ENCODE measurements at places on chromosomes 4 and X.

DNA sequence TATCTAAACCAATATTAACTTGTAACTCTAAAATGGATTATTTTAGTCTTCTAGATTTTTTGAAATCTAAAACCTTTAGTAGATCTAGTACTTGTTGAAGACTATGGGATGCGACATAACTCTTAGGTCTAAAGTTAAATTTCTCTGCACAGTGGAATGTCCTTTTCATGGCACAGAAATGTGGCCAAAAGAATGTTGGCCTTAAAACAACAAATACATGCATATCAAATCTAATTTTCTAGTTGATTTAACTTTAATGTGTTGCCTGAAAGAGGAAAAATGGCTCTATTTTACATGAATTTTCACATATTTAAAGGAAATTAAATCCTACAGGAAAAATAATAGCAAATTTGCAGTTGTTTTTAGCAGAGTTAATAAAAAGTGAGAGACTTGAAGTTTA lies 30.3 kb downstream of the NFKB1 start:
- no peak for DNase-seq

GRCh38 chrX:144275367-144275766 lies 391.5 kb downstream of the UBE2NL start:
- DNase-seq, result no peak

GRCh38 chr4:108831886-108832285 lies 69.0 kb upstream of the ETNPPL start:
- no peak for DNase-seq

DNA sequence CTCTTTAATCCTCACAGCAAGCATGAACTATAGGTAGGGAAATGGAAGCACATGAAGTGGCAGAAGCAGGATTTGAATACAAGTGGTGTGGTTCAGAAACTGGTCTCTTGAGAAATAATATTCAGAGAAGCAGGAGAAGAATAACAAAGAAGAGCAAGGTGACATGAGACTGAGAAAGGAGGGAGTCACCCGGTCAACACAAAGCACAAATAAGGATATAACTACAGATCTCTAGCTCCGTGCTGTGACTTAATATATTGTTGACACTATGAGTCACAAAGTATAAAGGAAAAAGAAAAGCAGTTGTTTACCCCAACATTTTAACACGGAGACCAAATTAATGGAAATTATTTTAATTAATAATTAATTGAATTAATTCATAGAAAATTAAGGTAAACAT lies 204.5 kb downstream of the CPE start:
- DNase-seq, result no peak

DNA sequence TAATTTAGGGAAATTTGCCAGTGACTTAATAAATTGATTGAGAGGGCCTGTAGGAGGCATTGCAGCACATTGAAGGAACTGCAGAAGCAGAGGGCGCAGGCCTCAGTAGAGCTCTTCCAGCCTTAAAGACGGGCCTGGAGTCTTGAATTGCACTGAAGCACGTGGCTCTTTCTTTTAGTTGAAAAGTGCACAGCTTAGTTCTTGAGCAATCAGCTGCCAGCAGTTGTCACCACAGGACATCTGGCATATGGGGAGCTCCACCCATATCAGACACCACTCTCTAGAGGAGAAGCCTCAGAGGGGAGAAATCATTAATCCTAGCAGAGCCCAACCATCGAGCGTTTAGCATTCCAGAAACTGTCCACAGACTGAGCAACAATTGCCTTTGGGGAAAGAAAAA lies 16.0 kb upstream of the FGF16 start:
- no peak for DNase-seq

GRCh38 chr4:169485791-169486742 lies 126.3 kb downstream of the NEK1 start:
- peak; percentile 68 for DNase-seq

- DNase-seq, result no peak
Measured at GRCh38 chrX:68511255-68511654, 12.4 kb downstream of the YIPF6 start.

DNA sequence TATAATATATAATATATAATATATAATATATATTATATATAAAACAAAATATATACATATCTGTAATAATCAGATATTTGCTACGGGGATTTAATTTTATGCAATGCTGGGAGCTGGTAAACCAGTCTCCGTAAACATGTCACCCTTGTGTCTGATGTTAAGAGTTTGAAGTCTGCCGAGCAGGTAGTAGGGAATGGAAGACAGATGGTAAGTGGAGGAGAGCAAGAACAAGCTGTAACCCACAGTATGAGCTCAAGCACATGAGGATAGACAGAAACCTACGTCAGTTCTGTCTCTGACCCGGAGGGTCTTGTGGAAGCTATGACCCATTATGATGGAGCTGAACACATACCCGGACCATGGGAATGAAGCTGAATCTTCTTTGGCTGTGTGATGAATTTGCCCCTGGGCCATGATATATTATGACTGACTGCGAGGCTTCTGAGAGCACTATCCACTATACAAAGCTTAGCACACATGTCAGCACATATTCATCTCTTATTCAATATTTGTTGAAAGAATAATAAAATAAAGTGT lies 46.2 kb downstream of the TIGD2 start:
- no peak for DNase-seq

- no peak for DNase-seq
Measured at GRCh38 chr4:93501244-93501643, 327.3 kb upstream of the ATOH1 start.

DNA sequence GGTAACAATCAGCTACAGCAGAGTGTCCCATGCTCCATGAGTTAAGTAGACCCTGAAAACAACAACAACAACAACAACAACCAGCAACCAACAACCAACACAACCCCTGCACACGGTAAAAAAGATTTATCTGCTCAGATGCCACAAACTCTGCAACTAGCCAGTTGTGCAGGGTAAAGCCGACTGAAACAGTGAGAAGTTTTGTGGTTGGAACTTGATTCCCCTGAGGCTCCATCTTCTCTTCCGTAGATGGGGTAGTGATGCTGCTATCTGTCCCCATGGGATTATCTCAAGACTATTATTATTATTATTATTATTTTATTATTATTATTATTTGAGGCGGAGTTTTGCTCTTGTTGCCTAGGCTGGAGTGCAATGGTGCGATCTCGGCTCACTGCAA lies 50.6 kb upstream of the RAPGEF2 start:
- DNase-seq, result peak; percentile 89

GRCh38 chrX:18946157-18946556 lies 37.8 kb downstream of the PHKA2 start:
- no peak for DNase-seq

DNA sequence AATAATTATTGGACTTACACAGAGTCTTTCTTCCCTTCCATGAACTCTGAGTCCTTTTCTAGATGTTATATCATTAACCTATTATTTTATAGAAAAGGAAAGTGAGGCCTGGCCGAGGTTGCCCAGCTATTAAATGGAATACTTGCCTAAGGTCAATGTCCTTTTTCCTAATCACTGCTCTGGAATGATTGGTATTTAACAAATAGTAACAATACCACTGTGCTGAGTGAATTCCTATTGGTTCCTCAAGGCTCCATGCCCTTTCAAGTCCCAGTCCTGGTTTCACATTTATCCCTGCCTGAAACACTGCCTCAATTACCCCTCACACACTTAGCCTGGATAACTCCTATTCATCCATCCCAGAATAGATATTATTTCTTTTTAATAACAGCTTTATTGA lies 6.2 kb downstream of the TCEAL9 start:
- DNase-seq, result no peak

- DNase-seq, result no peak
Measured at GRCh38 chr4:185931375-185931774, 119.4 kb upstream of the SORBS2 start.

DNA sequence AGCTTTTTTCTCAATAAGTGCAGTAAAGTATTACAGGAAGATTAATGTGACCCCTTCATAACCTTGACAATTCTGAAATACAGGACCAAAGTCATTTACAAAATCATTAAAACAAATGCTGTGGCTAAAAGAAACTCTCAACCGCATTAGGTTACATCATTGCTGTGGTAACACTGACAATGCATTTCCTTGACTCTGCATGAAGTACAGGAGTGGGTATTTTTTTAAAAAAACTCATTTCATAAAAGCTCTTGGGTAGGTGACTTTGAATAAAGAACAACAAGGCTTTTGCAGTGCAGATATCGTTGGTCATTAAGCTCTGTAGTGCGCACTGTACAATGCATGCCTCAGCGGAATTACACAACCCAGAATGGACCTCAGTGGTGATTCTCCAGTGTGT lies 23.4 kb upstream of the XK start:
- no peak for DNase-seq

- DNase-seq, result no peak
Measured at GRCh38 chr4:39642885-39643552, 4.4 kb upstream of the SMIM14 start.

DNA sequence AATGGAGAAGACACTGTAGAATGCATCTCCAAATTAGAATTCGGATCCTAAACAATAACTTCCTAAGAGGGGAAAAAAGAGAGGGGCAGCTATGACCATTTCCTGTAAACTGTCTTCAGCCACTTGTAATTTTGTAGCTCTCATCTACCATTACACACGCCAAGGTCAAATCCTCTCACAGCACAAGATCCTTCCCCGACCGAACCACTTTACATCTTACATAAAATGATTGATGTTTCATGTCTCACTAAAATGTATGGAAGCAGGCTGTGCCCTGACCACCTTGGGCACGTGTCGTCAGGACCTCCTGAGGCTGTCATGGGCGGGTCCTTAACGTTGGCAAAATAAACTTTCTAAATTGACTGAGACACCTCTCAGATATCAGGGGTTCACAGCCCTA lies 24.1 kb upstream of the PBDC1 start:
- DNase-seq, result peak; percentile 45

- no peak for DNase-seq
Measured at GRCh38 chr4:87260477-87260876, 40.1 kb upstream of the KLHL8 start.

All from GM12878 (cell line).